SK-MEL-5 (cell line): ENCODE measurements at places on chromosomes 7 and 10. TPM values are rescaled to one million over a fixed set of nuclear protein-coding genes. Genes with fewer than 3 reads are reported as not detected.
A peak's percentile ranks its signal among the peaks of the same experiment; 100 is the strongest.

DNA sequence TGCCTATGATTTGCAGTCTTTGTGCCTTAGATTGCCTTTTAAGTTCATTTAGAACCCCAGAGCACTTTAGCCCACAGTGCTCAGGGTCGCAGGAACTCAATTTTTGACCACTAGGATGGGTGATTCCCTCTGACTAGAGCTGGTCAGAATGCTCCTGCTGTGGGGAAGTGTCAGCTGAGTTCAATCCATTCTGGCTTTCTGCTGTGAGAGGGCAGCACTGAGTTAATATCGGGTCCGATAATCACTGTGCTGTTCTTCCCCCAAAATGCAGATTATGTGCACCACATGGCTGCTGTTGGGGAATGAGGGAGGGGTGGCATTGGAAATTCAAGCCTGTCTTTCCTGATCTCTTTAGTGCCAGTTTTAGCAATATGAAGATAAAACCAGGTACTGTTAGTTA lies 886.4 kb downstream of the DNAJB9 start:
- peak; percentile 50 for DNase-seq

GRCh38 chr10:4526311-4526731 lies 299.7 kb upstream of the AKR1E2 start:
- DNase-seq = no peak

GRCh38 chr7:27149842-27150567 lies 2.4 kb downstream of the HOXA3 start:
- DNase-seq = peak; percentile 31

DNA sequence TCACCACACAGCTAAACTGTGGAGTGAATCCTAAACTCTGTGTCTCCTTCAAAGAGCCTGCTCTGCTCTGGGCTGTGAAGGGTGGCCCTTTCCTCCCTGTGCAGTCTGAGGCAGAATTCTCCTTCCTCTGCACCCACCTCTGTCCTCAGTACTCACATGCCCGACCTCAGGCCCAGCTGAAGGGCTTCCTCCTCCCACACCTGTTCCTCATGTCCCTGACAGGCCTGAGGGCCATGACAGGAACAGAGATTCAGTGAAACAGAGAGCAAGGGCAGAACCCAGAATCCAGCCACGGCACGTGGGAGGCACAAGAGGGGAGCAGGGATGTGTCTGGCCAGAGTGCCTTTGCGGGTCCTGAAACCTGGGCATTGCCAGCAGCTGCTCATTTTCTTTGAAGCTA lies 13.9 kb downstream of the CREB3L2 start:
- no peak for DNase-seq

DNA sequence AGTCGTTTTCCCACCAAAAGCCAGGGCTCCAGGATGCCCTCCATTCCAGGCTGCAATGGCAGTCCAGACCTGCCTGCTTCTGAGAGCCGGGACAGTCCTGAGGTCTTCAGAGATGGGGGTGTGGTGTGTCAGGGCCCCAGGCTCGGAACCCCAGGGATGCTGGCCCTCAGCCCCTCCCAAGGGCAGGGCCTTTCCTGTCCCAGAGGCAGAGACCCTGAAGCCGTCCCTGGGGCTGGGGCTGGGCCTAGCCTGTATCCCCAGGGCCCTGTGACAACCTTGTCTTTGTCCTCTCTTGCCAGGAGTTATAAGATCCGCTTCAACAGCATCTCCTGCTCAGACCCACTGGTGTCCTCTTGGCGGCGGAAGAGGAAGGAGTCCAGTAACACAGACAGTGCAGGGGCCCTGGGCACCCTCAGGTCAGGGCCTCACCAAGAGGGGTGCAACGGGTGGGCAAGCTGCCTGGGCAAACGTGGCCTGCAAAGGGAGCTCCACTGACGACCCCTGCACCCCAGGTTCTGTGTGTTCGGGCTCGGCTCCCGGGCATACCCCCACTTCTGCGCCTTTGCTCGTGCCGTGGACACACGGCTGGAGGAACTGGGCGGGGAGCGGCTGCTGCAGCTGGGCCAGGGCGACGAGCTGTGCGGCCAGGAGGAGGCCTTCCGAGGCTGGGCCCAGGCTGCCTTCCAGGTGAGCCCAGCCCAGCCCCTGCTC lies 15.9 kb downstream of the NOS3 start:
- no peak for DNase-seq

- no peak for DNase-seq
Observed at GRCh38 chr7:98399462-98399861, 1.4 kb downstream of the BAIAP2L1 start.

DNA sequence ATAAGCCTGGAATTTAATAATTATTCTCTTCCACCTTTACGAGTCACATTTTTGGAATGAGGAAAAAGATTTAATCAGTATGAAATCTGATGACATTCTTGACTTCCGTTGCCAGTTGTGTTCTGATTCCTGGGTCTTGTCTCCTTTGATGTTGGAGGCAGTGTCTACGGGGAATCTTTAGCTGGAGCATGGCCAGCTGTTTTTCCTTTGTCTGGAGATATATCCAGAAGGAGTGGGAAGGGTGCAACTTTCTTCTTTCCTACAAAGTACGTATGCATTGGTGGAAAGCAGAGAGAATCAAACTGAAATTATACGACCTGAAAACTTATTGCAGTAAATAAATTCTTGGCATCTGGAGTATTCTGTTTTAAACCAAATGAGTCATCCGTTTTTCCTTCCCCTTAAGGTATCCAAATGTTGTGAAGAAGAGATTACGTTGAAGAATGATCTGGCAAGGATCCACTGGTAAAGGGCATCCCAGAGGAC lies 6.9 kb upstream of the GNG11 start:
- DNase-seq = peak; percentile 83

DNA sequence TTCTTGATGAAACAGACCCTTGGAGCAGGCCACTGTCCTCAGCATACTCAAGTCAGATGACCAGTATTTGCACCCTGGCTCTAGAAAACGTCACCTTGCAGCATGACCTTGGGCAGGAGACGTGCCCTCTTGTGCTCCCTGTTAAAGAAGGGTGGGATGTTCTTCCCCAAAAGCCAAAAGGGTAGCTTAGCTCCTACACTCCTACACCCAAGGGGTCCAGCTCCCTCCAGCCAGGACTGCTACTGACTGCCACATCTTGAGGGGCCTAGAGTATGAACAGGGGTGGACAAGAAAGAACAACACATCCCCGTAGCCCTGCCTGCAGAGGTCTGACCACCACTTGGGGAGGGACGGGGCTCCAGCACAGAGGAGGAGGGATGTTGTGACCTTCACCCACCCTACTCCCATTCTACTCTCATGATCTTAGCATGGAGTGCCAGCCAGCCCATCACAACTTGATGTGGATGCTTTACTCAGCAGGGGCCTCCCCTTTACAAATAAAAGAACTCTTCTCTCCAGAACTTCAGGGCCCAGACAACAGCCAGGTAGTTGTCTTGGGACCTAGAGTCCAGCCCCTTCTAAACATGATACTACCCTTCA lies 165.3 kb upstream of the ZMIZ1 start:
- no peak for DNase-seq

- DNase-seq = no peak
Observed at GRCh38 chr10:4546500-4546899, 279.5 kb upstream of the AKR1E2 start.

GRCh38 chr7:45293295-45293942 lies 135.8 kb downstream of the RAMP3 start:
- DNase-seq = no peak

DNA sequence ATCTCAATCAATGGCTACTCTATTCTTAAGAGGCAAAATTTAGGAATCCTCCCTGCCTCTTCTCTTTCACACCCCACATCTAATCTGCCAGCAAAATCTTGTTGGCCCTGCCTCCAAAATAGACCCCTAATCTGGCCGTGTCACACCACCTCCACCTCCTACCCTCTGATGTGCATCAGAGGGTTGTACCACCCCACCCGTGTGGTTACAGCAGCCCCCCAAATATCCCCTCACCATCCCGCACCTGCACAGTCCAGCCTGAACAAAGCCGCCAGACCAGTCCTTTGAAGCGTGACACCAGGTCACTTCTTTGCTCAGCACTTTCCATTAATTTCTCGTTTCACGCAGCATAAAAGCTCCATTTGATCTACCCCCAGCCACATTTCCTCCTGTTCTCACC lies 776 bp upstream of the XPNPEP1 start:
- DNase-seq = no peak

DNA sequence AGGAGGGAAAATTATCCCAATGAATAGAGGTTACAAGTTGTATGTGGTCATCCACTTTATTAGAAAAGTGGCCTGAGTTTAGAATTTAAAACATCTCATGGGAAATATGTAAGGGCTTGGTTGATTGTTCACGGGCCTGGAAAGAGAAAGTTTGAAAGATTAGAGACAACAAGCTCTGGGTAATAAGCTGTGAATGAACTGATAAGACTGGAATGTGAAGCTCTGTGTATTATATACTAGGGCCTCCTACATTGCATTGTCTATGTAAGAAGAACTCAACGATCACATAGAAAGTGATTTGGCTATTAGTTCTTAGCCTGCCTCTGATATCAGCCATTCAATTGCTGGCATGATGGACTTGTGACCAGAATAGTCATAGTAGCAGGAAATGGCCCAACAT lies 199.2 kb upstream of the MAGI2 start:
- DNase-seq = no peak

DNA sequence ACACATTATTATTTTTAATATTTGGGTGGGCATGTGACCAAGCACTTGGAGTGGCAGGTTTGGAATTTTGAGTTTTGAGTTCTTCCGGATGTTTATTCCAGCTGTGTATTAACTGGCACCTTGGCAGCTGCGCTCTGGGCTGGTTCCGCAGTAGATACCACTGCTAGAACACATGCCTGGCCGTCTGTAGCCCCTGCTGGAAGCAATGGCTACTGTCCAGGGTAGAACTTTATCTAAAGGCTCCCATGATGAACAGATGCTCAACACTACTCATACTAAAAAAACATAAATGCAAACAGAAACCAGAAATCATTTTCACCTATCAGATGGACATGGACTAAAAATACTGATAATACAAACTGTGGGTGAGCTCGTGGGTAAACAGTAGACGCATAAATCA lies 19.4 kb upstream of the SH3PXD2A start:
- DNase-seq = no peak

GRCh38 chr10:44982114-44982460 lies 3.5 kb upstream of the DEPP1 start:
- DNase-seq = no peak

GRCh38 chr7:150945853-150946420 lies 32.2 kb downstream of the KCNH2 start:
- no peak for DNase-seq

DNA sequence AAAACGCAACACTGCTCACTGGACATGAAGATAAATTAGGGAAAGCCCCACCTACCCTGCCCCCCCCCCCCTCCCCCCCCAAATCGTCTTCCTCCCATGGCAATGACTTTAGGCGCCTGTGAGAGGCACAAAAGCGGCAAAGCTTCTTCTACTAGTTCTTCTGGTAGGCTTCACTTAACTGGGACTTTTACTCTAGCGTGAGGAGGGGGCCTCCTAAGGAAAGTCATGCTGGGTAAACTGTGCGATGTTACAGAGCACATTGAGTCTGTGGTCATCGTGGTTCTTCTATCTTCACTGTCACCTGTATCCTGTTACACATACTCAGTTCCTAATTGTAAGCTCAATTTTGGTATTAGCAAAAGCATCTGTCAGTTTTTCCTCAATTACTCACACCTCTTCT lies 25.1 kb downstream of the HSPB1 start:
- no peak for DNase-seq

Gene AKR1C4
- total RNA-seq = not detected in 2 replicates

Gene ASB4
- 156 and 173 TPM in 2 replicates for total RNA-seq

Gene TACC2
- total RNA-seq = 3.0 and 10.2 TPM in 2 replicates

Gene CXCL12
- total RNA-seq = 0.37 and 0.67 TPM in 2 replicates

Gene CALHM3
- not detected in 2 replicates for total RNA-seq

Gene GPER1
- 0.11 and 0.13 TPM in 2 replicates for total RNA-seq

Gene TMEM139
- total RNA-seq = not detected in 2 replicates

Gene AGAP9
- 0.90 and 1.4 TPM in 2 replicates for total RNA-seq
